ENCODE measurements at places on chromosomes 6 and 20. TPM values are rescaled to one million over a fixed set of nuclear protein-coding genes. Genes with fewer than 3 reads are reported as not detected.

PRDM13 gene
- not detected for total RNA-seq

TPD52L2 gene
- total RNA-seq = 40.0 TPM

IRF4 gene
- 95.2 TPM for total RNA-seq

BIRC7 gene
- 0.74 TPM for total RNA-seq

GPR6 gene
- not detected for total RNA-seq

- no peak overlapping the region for H3K4me3 ChIP-seq
- no peak overlapping the region for H3K27ac ChIP-seq
- no peak for DNase-seq
- no peaks in the 10 kb centered on the region for H3K27me3 ChIP-seq
Observed at GRCh38 chr20:7806831-7807230, 133.4 kb downstream of the HAO1 start.

- H3K36me3 ChIP-seq = no peaks in the 10 kb centered on the region
- H3K27ac ChIP-seq = no peak overlapping the region
- no peaks in the 10 kb centered on the region for H3K27me3 ChIP-seq
- no peaks in the 10 kb centered on the region for H3K4me1 ChIP-seq
- no peak for DNase-seq
- H3K4me3 ChIP-seq = no peak overlapping the region
Observed at GRCh38 chr6:74100719-74101287, 404.8 kb downstream of the CD109 start.

GRCh38 chr20:49727478-49727877 lies 13.8 kb upstream of the B4GALT5 start:
- H3K4me3 ChIP-seq = no peak overlapping the region
- H3K27me3 ChIP-seq = no peaks in the 10 kb centered on the region
- H3K27ac ChIP-seq = no peak overlapping the region
- H3K36me3 ChIP-seq = no peaks in the 10 kb centered on the region
- peaks cover 15% of the 10 kb centered on the region for H3K4me1 ChIP-seq
- DNase-seq = no peak

GRCh38 chr6:110357298-110357663 lies 868 bp downstream of the METTL24 start:
- peaks cover 35% of the 10 kb centered on the region for H3K27me3 ChIP-seq
- no peaks in the 10 kb centered on the region for H3K36me3 ChIP-seq
- peaks cover 6% of the 10 kb centered on the region for H3K4me1 ChIP-seq
- DNase-seq = no peak
- H3K27ac ChIP-seq = no peak overlapping the region

- no peaks in the 10 kb centered on the region for H3K36me3 ChIP-seq
- no peak overlapping the region for H3K4me3 ChIP-seq
- DNase-seq = peak; percentile 85
- H3K27ac ChIP-seq = no peak overlapping the region
Observed at GRCh38 chr20:44080646-44081267, 106.2 kb downstream of the JPH2 start.

GRCh38 chr6:3742076-3742425 lies 9.5 kb downstream of the PXDC1 start:
- H3K27me3 ChIP-seq = peaks cover 6% of the 10 kb centered on the region
- DNase-seq = no peak
- peaks cover 13% of the 10 kb centered on the region for H3K4me1 ChIP-seq
- no peaks in the 10 kb centered on the region for H3K36me3 ChIP-seq
- no peak overlapping the region for H3K27ac ChIP-seq

GRCh38 chr6:53544217-53544469 lies 758 bp downstream of the GCLC start:
- H3K36me3 ChIP-seq = peaks cover 5% of the 10 kb centered on the region
- DNase-seq = no peak
- peak overlapping the region; percentile 86 for H3K4me3 ChIP-seq
- H3K27me3 ChIP-seq = peaks cover 17% of the 10 kb centered on the region
- peaks cover 46% of the 10 kb centered on the region for H3K4me1 ChIP-seq

- peaks cover 60% of the 10 kb centered on the region for H3K4me1 ChIP-seq
- H3K4me3 ChIP-seq = no peak overlapping the region
- peaks cover 57% of the 10 kb centered on the region for H3K36me3 ChIP-seq
- no peak overlapping the region for H3K27ac ChIP-seq
Observed at GRCh38 chr20:45038745-45039474, 62.0 kb downstream of the KCNS1 start.

DNA sequence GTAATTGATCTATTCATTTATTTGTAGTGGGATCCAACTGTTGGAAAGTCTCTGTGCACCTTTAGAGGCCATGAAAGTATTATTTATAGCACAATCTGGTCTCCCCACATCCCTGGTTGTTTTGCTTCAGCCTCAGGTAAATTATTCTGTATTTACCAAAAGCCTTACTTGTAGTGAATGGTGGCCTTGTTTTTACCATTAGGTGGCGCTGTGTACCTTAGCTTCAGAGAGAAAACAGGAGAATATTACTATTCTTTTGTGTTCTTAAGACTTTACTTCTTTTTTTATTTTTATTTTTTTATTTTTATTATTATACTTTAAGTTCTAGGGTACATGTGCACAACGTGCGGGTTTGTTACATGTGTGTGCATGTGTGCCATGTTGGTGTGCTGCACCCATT lies 23.7 kb downstream of the PEX7 start:
- peaks cover 1% of the 10 kb centered on the region for H3K4me1 ChIP-seq
- H3K27me3 ChIP-seq = no peaks in the 10 kb centered on the region
- H3K27ac ChIP-seq = no peak overlapping the region
- no peak overlapping the region for H3K4me3 ChIP-seq
- peak; percentile 65 for DNase-seq

DNA sequence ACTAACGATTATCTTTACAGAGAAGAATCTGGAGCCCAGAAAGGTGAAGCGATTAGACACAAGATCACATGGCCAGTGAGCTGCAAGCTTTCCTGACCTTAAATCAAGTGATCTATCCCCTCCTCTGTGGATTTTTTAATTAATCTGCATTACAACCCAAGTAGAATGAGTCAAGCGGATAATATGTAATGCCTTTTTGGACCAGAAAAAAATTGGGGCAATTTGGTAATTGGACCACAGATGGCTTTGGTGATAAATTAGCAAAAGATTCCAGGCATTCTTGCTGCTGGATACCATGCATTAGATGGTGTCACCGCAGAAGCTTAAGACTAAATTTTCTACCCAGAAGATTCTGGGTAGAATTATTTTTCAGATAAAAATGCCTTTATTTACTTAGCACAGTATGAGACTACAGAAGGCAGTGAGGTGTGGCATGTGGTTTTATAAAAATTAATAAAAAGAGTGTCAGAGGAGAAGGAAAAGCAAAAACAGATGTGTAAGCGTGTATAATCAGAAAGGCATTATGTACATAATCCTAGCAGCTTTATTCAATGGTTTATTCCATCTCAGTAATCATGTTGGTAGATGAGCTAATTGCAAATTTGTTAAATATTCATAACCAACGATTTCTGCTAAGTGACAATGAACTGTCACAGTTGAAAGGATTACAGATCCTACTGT lies 53.9 kb upstream of the PCSK2 start:
- no peaks in the 10 kb centered on the region for H3K36me3 ChIP-seq
- H3K27ac ChIP-seq = no peak overlapping the region
- no peak for DNase-seq
- no peak overlapping the region for H3K4me3 ChIP-seq

- DNase-seq = no peak
- H3K4me3 ChIP-seq = no peak overlapping the region
- no peak overlapping the region for H3K27ac ChIP-seq
Observed at GRCh38 chr6:169087443-169088041, 166.1 kb downstream of the THBS2 start.

All from activated CD8-positive, alpha-beta T cell treated with anti-CD3 and anti-CD28 coated beads, Interleukin-2, amount 10 ng/mL, durations not matched to agents 7 days and 5 days (primary cell).